ENCODE measurements at places on chromosomes 6 and 20.

DNA sequence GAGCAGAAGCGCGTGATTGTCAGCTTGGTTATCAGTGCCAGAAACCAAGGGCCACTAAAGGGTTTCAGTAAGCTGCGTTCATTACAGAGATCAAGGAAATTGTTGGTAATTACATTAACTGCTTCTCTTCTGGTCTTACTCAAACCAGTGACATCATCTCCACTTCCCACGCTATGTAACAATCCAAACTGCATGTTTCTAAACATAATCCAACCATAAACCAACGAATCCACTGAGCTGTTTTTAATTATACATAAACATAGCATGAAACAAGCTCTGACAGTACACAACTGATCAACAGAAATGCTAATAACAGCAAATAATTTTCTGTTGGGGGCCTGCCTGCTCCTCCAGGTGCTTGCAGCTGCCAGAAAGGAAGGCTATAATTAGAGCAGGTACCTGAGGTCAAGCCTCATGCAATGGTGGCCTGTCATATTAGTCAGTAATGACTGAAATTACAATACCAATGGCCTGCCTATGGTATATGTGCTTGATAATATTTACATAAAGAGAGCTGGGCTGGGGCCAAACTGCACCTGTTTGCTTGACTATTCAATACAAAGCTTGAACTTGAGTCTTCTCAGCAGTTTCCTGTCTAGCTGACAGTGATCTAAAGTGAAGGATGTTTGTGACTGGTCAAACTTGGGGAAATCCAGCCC is 40.1 kb downstream of the ILRUN start:
- DNase-seq = peak; percentile 36

- DNase-seq = no peak
Observed at GRCh38 chr20:29878281-29878741, 1379.2 kb upstream of the DEFB115 start.

DNA sequence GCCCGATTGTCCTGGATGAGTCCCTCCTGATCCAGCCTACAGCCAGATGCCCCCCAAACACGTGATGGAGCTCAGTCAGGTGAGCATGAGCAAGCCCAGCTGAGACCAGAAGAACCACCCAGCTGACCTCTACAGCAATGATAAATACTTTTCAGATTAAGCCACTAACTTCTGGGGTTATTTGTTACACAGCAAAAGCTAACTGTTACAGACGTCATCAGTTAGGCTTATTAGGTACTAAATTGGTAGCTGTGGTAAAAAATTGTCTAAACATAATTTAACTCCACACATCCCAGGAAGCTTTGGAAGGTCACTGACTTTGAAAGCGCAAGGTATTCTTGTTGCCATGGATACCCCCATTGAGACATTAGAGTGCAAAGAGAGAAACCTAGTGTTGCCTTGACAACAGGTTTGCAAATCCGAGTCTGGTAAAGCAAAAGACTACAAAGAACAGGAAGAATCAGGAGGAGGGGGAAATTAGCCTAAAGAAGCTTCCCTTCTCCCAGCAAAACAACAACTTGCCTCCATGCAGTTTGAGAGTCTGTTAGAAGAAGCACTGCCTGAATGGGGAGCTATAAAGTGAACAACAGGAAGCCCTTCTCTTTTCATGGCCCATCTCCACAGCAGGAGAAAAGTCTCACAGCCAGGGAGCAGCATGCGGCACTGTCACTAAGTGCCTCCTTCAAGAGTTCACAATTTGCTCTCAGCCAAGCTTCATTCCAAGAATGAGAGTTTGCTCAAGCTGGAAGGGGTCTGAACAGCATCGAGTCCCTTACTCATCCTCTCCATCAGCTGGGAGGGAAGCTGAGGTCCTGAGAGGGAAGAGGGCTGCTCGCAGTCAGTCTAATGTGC is 41.7 kb upstream of the ZNF831 start:
- DNase-seq = no peak

DNA sequence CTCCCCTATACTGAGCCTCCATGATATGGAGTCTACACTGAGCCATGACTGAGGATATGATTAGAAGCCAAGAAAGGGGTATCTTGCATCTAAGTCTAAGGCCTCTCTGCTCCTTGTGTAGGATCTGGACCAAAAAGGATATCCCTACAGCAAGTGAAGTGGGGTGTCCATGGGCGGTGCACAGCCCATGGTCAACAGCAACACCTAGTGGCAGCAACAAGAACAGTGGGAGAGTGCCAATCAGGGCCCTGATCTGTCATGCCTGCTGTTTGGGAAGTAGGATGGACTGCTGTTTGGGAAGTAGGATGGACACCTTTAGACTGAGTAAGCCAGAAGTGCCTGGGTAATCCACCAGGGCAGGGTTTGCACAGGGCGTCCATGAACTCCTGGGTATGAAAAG is 22.4 kb downstream of the PTGIS start:
- no peak for DNase-seq

- no peak for DNase-seq
Observed at GRCh38 chr20:14963262-14963663, 625.9 kb upstream of the FLRT3 start.

GRCh38 chr6:112008482-112008881 is 45.4 kb upstream of the CCN6 start:
- DNase-seq = no peak

GRCh38 chr20:57851025-57851682 is 141.3 kb upstream of the PMEPA1 start:
- DNase-seq = no peak

DNA sequence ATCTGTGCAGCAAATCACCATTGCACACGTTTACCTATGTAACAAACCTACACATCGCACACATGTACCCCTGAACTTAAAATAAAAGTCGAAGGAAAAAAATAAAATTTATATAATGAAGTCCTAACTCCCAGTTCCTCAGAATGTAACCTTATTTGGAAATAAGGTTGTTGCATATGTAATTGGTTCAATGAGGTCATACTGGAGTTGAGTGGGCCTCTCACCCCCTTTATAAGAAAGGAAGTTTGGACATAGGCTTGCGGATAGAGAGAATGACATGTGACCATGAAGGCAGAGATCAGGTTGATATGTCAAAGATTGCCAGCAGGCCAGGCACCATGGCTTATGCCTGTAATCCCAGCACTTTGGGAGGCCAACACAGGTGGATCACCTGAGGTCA is 16.1 kb upstream of the ZBTB22 start:
- no peak for DNase-seq

DNA sequence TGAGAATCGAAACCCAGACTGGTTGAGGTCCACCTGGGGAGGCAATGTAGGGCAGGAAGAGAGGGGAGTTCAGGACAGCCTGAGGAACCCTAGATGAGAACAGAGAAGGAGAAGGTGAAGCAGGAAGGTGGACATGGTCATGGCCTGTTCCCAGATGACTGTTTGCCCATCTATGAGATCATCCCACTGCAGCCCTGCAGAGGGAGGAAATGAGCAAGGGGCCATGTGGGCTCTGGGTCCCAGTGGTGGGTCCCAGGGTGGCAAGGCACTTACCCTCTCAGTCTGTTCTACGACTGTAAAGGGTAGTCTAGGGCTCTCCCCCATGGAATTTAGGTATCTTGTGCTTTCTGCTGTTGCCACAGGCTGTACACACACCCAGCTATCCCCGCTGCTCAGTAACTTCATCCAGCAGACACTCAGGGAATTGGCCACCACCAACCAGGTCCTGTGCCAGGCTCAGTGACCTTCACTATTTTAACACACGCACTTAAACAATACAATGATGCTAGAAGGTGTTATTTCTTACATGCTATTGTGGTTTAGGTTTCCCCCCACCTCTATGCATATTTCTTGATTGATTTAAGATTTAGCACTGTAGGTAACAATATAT is 89.8 kb downstream of the TOX2 start:
- no peak for DNase-seq

GRCh38 chr20:19412254-19412653 is 199.8 kb downstream of the SLC24A3 start:
- no peak for DNase-seq

DNA sequence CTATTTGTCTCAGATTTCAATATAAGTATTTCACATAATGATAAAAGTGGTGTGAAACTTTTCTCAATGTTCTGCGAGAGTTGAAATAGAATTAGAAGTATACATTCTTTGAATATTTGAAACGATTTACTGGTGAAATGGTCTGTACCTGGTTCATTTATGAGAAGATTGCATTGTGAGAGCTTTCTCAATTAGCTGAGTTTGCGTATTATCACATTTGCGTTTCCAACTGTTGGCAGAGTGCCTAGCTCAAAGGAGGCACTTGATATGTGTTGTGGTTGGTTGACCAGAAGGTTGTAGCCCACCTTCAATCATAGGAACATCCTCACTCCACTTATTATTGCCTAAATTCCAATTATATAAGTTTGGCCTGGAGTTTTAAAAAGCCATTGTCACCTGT is 58.8 kb upstream of the EXOC2 start:
- no peak for DNase-seq

DNA sequence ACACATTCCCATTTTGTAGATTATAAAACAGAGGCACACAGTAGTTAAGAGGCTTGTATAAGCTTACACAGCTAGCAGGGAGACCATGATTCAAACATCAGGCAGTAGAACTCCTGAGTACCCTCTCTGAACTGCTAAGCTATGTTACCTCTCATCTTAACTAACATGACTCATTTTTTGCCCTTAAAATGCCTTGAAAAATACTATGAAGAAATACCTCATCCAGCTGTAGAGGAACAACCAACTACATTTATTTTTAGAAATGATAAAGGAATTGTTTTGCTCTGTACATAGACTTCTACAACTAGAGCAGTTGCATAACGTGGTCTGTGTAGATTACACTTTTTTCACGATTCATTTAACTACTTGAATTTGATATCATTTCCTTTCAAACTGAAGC is 102.1 kb downstream of the FLRT3 start:
- no peak for DNase-seq
